Camera-type eye (tissue), 1 donor: ENCODE measurements at places on chromosomes 7 and 10. TPM values are rescaled to one million over a fixed set of nuclear protein-coding genes. Genes with fewer than 3 reads are reported as not detected.

Gene C10orf105
- total RNA-seq, result 0.11 TPM

Gene C1GALT1
- total RNA-seq, result 96.4 TPM

Gene WDR86
- total RNA-seq, result 19.7 TPM

Gene IGF2BP3
- total RNA-seq, result 37.9 TPM

Gene TMEM140
- 4.1 TPM for total RNA-seq

Gene CDHR1
- total RNA-seq, result 150 TPM

Gene TMEM196
- 9.7 TPM for total RNA-seq

Gene EIF3A
- 126 TPM for total RNA-seq

Gene DMBT1
- 3.1 TPM for total RNA-seq

Gene C10orf62
- total RNA-seq, result not detected
